ENCODE measurements at places on chromosomes 2 and 18.
A peak's percentile ranks its signal among the peaks of the same experiment; 100 is the strongest.

DNA sequence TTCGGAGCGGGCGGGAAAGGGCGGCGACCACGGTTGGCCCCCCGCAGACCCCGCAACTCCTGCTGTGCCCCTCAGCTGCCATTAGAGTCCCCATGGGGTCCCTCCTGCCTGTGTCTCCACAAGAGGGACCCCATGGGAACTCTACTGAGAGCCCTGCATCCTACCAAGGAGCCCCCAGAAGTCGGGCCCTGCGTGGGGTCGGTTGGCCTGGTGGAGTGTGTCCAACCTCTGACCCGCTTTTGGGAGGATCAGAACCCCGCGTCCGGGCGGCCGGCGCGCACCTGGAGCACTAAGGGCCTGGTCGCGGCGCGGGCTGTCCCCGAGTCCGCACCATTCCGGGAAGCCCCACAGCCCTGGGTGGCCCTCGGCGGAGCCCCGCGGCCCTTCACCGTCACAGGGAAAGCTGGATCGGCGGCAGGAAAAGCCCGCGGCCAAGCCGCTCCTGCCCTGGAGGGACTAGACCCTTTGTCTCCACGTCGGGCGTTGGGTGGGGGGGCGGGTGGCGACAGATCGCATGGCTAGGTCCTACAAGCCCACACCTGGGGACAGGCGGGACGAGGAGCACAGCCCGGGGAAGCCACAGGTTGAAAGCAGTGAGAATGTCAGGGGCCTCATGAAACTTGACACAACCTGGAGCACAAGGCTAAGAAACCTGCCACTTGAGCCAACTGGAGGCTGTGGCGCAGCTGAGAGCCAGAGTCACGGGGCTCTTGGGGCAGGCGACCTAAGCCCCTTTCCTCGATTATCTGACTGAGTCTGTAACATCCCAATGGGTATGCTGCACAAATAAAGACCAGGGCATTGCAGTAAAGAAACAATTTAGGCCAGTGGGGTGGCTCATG, 11.2 kb upstream of the CXXC1 start:
- DNase-seq: no peak

DNA sequence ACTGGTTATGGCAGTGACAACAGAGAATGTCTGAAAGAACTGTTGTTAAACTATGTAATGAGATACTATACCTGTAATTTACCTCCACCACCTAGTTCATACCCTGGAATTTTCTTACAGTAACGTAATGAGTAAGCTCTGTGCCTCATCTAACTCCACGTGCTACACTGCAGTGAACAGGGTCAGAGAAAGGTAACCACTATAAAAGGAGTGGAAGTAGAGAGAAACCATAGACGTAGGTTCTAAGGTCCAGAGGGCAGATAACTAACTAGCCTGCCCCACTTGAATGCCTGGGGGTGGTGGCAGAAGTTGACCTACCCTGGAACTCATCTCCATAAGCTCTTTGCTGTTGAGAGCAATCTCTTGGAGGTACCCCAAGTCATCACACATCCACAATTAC, 32.0 kb upstream of the B4GALT6 start:
- DNase-seq: no peak

GRCh38 chr2:217206016-217206725, 346.3 kb upstream of the TNP1 start:
- DNase-seq: no peak

- DNase-seq: peak; percentile 14
These were observed 1.1 kb upstream of the CERS6 start for GRCh38 chr2:168454737-168455644.

DNA sequence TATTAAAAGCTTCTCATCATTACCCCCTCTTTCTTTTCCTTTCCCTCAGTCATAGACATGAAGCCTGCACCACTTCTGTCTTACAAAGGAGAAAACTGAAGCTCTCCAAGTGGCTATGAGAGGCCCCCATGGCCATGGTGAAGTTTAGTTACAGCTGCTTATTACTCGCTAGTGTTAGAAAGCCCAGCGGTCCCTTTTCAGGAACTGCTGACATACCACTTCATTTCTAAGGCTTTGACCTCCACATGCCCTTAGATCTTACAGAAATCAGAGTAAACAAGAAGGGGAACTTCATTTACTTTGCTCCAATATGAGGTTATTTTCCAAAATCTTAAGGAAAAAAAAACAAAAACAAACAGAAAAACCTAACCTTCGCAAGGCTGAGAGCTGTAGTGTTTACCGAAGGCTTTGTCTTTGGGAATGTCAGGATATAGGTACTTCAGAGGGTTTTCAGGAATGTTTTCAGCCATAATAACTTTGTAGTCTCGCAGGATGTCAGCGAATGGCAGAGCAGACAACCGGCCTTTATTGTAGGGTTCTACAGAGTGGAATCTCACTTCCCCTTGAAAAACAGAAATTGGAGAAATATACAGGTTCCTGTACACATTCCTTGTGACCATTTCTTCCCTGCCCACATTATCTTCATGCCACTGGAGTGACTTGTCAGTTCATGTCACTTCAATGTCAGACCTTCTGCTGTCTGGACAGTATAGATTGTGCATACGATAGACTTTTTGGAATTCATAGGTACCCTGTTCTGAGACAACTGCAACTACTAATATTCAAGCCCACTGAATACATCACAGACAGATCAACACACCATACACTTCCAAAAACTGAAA, 18.8 kb upstream of the STAT1 start:
- DNase-seq: no peak

- no peak for DNase-seq
These were observed 290.5 kb downstream of the GULP1 start for GRCh38 chr2:188582211-188582610.

DNA sequence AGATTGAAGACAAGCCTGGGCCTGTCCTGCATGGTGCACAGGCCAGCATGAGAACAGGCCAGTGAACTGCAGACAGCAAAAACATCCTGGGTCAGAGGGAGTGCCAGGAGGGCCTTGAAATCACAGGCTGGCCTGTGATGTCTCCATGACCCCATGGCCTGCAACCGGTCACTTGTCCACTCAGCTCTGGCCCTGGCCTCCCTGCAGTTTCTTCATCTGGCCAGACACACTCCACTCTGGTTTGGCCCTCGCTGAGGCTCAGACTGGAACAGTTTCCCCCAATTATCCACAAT, 12.6 kb downstream of the CYRIA start:
- DNase-seq: no peak

DNA sequence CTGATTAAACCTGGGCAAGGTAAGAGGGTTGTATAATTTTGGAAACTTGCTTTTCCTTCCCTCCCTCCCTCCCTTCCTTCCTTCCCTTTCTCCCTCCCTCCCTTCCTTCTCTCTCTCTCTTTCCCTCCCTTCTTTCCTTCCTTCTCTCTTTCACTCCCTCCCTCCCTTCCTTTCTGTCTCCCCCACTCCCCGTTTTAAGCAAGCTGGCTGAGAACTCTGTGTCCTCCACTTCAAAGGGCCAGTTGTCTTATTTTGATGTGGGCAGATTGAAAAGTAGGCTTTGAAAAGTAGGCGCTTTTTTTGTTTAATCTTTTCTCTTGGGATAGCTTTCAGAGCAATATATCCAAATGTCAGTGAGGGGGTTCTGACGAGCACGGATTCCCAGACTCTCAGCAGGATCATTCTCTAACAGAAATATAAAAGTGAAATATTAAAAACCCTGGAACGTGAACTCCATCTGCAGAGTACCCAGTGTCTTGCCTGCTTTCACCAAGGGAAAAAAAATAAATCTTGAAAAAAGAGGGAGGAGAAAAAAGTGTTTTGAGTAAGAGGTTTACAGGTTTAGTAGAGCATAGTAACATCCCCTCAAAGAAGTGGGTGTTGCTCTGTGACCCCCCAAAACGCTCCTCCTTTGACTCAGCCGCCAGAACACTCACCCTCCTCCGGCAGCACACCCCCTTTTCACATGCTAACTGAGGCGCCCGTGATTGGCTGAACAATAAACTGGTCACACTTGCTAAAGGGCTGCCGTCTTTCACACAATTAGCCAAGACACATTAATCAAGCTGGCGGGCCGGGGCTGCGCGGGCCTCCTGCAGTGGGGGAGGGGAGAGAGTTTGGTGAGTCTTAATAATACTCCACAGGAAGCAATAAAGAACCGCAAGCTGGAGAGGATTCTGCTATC, 52.2 kb downstream of the CDK15 start:
- DNase-seq: peak; percentile 63

GRCh38 chr18:24212939-24213338, 74.1 kb downstream of the CABYR start:
- DNase-seq: no peak

GRCh38 chr18:3035635-3036034, 22.7 kb upstream of the LPIN2 start:
- no peak for DNase-seq

- no peak for DNase-seq
These were observed 102.5 kb downstream of the RBM43 start for GRCh38 chr2:151159109-151159662.
